Stimulated activated CD4-positive, alpha-beta T cell treated with anti-CD3 and anti-CD28 coated beads, TNF-alpha, amount 100 ng/mL, for 1 hour (primary cell): ENCODE measurements at places on chromosomes 2 and 18.

- no peak for DNase-seq
Observed at GRCh38 chr2:62844311-62845090, 139.0 kb downstream of the EHBP1 start.

DNA sequence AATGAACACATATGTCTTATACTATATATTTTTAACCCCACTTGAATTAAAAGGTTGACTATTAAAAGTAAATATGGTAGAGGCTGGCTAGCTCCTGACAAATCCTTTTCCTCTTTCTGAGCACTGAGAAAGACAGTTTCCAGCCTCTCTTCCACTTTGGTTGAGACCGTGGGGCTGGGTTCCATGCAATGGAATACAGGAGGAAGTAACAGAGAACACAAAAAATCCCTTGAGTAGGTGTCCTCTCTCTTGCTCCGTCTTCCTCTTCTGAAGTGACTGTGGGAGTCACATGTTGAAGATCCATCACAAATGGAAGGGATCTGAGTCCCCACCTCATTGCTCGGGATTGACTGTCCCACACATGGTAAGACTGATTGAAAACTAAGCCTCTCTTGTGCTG, 36.6 kb upstream of the SIGLEC15 start:
- no peak for DNase-seq

DNA sequence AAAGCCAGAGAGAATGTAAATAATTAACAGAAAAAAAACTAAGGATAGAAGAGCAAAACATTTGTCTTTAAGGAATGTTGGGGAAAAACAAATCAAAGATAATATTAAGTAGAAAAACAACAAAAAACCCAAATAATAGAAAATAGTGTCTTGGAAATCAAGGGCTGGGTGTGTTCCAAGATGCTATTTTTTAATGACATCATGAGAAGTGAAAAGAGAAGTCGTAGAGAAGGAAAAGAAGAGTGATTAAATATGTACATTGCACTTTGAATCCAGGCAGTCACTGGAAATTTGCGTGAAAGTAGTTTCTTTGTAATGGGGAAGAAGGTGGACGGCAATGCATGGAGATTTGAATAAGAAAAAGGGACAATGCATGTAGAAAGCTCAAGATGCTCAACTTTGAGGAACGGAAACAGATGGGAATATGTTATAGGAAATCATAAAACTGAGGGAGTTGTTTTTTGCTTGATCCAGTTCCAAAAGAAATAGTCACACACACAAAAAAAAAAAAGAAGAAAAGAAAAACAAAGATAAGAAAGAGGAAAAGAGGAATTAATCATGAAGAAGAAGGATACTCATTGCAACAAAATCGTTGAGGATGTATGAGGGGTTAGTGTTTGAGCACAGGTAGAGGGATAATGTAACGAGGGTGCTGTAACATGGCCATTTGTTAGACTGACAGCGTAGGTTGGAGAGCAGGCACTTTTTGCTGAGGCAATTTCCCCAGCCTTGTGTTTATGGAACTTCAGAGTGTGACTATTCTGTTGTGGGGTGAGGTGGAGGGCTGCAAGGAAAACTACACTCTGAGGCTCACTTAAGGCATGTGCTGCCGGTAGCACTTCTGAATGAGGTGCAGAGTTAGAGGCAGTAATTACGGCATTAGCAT, 184.1 kb downstream of the CALCRL start:
- DNase-seq: no peak

- DNase-seq: no peak
Observed at GRCh38 chr2:32166115-32166574, 481 bp downstream of the SLC30A6 start.

DNA sequence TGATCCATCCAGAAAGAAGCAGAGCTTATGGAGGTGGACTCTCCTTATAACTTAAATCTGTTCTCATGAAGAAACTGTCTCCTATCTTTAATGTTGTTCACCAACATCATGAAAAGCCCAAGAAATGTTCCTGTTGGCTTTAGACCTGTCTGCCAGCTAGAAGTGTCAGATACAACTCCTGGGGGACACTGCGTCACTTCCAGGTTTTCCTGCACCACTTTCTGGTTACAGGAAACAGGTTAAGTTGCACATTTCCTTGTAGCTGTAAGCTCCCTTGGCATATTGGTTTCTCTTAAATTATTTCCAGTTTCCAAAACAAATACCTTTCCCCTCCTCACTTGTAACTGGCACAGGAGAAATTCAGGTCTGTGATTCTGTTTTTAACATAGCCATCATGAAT, 2.9 kb downstream of the CEP68 start:
- DNase-seq: no peak

- no peak for DNase-seq
Observed at GRCh38 chr18:21853016-21853415, 112.4 kb downstream of the MIB1 start.

- no peak for DNase-seq
Observed at GRCh38 chr2:2719015-2719414, 387.9 kb upstream of the MYT1L start.
